ENCODE measurements at places on chromosomes 3 and 15.

- peak; percentile 58 for DNase-seq
- H3K27ac ChIP-seq: peak overlapping the region; percentile 16
- peaks cover 4% of the 10 kb centered on the region for H3K36me3 ChIP-seq
- no peak overlapping the region for H3K4me3 ChIP-seq
Measured at GRCh38 chr3:124993466-124993865, 58.9 kb upstream of the MUC13 start.

DNA sequence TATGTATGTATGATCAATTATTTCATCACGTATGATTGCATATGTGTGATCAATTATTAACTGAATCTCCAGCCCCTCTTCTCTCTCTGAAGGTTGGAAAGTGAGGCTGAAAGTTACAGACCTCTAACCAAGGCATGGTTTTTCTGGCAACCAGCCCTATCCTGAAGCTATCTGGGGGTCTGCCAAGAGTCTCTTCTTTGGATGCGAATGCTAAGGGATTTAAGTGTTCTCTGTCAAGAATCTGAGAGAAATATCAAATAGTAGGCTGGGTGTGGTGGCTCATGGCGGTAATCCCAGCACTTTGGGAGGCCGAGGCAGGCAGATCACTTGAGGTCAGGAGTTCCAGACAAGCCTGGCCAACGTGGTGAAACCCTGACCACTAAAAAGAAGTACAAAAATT, 8.1 kb downstream of the NKTR start:
- H3K4me3 ChIP-seq: no peak overlapping the region
- H3K27ac ChIP-seq: peak overlapping the region; percentile 53
- H3K4me1 ChIP-seq: peaks cover 35% of the 10 kb centered on the region
- no peak for DNase-seq

GRCh38 chr15:27244047-27244446, 273.1 kb downstream of the GABRG3 start:
- no peak overlapping the region for H3K27ac ChIP-seq
- H3K4me3 ChIP-seq: no peak overlapping the region
- no peaks in the 10 kb centered on the region for H3K36me3 ChIP-seq
- H3K4me1 ChIP-seq: no peaks in the 10 kb centered on the region
- no peaks in the 10 kb centered on the region for H3K27me3 ChIP-seq

- H3K27me3 ChIP-seq: no peaks in the 10 kb centered on the region
- H3K27ac ChIP-seq: no peak overlapping the region
- no peak for DNase-seq
- no peaks in the 10 kb centered on the region for H3K4me1 ChIP-seq
- H3K4me3 ChIP-seq: no peak overlapping the region
Measured at GRCh38 chr15:64430000-64430735, 30.2 kb upstream of the ZNF609 start.

GRCh38 chr3:14767245-14768051, 51.3 kb upstream of the FGD5 start:
- H3K27me3 ChIP-seq: no peaks in the 10 kb centered on the region
- H3K27ac ChIP-seq: no peak overlapping the region
- no peaks in the 10 kb centered on the region for H3K36me3 ChIP-seq
- no peaks in the 10 kb centered on the region for H3K4me1 ChIP-seq

- H3K27ac ChIP-seq: peak overlapping the region; percentile 19
- no peaks in the 10 kb centered on the region for H3K27me3 ChIP-seq
- H3K4me3 ChIP-seq: no peak overlapping the region
Measured at GRCh38 chr3:37891227-37891626, 29.5 kb downstream of the CTDSPL start.

DNA sequence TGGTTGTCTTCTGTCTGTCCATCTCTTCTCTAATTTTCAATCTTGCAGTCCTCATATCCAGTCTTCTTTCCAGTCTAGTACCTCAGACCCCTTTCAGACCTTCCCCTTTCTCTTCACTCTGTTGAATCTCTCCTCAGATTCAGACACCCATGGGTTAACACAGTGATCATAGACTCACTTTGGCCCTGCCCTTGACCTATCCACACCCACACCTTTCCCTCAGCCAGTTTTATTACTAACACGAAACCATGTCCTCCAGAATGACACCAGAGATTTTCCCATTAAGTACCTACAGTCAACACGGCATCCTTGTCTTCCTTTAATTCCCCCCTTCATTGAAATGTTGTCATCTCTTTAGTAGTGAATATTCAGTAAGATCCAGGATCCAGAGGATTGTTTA, 74.5 kb upstream of the UBE2E2 start:
- no peak for DNase-seq
- H3K27ac ChIP-seq: peak overlapping the region; percentile 56
- H3K36me3 ChIP-seq: no peaks in the 10 kb centered on the region
- H3K4me1 ChIP-seq: no peaks in the 10 kb centered on the region

- H3K27me3 ChIP-seq: no peaks in the 10 kb centered on the region
- H3K4me1 ChIP-seq: no peaks in the 10 kb centered on the region
- no peak for DNase-seq
- no peak overlapping the region for H3K27ac ChIP-seq
- no peaks in the 10 kb centered on the region for H3K36me3 ChIP-seq
Measured at GRCh38 chr3:21533002-21533401, 218.0 kb downstream of the ZNF385D start.

DNA sequence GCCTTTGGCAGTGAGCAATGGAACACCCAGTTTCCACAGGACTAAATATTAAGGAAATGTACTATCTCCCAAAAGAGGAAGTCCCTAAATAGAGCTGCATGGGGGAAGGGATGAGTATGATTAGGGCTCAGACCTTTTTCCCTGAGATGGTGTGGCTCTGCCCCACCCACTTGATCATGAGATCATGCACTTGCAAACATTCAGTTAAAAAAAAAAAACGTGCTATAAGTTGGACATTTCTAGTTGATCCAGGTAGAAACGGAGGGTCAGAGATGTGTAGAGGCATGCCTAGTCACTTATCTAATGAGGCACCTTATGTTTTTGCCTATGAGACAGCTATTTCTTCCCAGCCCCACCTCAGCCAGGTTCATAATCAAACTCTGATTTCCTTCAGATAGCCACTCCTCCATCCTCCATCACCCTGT, 24.5 kb upstream of the SSR3 start:
- no peak for DNase-seq
- H3K36me3 ChIP-seq: no peaks in the 10 kb centered on the region
- no peaks in the 10 kb centered on the region for H3K27me3 ChIP-seq
- no peak overlapping the region for H3K4me3 ChIP-seq
- H3K4me1 ChIP-seq: no peaks in the 10 kb centered on the region
- H3K27ac ChIP-seq: no peak overlapping the region
